ENCODE measurements at places on chromosomes 6 and 20.

GRCh38 chr6:75818098-75818855 is 69.2 kb downstream of the MYO6 start:
- no peak for DNase-seq

DNA sequence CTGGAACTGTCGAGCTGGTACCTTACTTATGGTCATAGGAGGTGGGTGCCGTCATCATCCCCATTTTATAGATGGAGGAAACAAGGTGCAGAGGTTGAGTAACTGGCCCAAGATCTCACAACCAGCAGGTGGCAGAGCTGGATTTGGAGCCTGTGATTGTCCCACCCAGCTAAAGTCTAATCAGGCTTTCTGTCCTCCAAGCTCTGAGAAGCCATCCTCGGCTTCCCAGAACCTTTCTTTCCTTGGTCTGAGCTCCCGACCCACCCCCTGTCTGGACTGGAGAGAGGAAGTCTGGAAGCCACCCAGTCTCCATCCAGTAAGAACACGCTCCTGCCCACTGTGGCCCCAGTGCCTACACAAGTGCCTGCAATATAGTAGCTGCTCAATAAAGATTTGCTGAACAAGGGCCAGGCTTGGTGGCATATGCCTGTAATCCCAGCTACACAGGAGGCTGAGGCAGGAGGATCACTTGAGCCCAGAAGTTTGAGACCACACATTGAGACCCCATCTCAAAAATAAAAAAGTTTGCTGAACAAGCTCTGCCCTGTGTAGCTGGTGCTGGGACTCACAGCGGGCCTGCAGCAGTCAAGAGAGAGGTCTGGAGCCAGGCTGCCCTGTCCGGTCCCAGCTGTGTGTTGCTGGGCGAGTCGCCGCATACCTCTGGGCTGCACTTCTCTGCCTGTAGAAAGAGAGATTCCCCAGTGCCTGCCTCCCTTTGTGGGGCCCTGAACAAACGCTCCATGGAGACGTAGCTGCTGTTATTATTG is 32.5 kb upstream of the DLGAP4 start:
- DNase-seq, result no peak

GRCh38 chr6:152184917-152185574 is 377.6 kb downstream of the ESR1 start:
- no peak for DNase-seq

DNA sequence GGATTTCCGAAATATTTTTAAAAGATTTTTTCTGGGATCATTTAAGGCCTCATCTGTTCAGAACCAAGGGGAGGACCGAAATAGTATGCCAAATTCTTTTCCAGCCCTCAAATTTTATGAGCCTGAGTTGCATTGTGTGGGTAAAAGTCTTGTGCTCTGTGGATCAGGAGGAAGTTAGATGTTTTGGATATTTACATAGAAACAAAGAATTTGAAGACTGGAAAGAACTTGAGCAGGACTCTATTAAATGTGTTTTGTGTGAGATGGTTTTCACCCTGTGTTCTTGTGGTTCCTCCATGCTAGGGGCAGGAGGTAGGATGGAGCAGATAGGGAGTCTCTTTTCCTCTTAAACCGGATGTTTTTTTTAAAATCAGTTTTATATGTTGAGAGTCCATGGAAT is 329.1 kb downstream of the LAMA2 start:
- no peak for DNase-seq

DNA sequence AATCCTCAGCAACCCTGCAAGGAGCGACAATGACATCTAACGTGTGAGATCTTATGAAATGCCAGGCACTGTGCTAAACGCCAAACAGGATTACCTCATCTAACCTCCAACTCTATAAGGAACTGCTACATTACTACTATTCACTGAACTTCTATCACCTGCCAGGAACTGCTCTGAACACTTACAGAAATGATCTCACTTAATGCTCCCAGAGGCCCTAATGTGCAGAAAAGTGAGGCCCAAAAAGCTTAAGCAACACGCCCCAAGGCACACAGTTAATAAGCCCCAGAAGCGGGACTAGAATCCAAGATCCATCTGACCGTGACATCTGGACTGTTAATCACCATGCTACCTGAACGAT is 28.5 kb downstream of the TRAM2 start:
- DNase-seq, result no peak

- DNase-seq, result no peak
Measured at GRCh38 chr20:42125426-42125825, 507.2 kb upstream of the CHD6 start.

- peak; percentile 38 for DNase-seq
Measured at GRCh38 chr20:64045346-64046011, 4.0 kb downstream of the SOX18 start.

DNA sequence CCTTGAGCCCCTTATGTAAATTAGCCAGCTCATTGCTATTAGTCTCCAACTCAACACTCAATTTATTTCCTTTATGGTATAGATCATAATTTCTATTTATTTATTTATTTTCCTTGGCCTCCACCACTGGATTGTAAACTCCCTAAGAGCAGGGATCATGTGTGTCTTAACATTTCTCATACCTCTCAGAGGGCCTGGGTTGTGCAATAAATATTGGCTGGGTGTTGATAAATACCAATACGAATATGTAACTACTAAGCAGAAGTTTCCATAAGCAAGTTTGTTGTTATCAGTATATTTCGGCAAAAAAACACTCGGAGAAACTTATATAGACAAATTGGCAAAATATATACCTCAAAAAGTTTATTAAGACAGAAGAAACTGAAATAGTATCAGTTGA is 257.4 kb downstream of the ADGRB3 start:
- no peak for DNase-seq

GRCh38 chr20:51404297-51405060 is 138.0 kb downstream of the NFATC2 start:
- DNase-seq, result peak; percentile 13

- DNase-seq, result no peak
Measured at GRCh38 chr6:25446830-25447569, 167.8 kb downstream of the CARMIL1 start.

DNA sequence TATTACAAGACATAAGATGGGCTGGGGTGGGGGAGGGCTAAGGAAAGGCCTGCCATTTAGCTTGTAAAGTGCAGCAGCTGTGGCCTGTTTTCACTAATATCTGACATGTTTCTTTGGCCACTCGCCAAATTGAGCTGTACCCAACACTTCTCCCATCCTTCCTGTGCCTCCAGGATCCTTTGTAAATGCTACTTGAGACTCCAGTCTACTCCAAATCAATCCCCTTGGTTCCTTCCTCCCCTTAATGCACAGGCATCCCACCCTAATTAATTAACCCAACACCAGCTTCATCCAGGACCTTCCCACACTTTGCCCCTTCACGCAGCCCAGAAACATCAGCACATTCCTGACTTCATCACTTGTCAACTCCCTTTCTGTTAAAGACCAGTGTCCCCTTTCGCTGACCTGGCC is 55.0 kb upstream of the TCF21 start:
- DNase-seq, result no peak

DNA sequence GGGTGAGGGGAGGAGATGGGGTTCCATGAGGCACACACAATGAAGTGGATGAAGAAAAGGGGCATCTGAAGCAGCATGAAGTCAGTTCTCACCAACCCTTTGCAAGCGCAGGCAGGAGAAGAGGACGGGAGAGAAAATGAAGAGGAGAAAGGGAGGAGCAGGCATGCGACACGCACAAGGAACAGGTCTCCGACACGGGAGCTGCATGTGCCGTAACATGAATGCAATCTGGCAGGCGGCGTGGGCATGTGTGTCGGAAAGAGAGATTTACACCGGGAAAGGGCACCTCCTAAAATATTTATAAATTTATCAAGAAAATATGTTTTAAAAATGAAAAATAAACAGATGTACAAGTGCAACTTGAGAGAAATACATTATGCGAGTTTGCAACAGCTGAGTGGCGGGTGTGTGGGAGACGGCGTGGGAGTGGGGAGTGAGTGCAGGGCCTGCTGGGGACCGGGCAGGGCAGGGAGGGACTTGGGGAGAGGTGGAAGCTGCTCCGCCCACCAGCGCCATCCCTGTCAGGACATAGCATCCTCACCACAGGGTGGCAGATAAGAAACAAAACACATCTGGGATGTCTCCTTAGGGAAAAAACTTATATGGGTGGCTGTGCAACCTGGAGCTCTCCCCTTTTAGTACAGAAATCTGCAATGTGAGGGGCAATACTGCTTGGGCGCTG is 40.6 kb downstream of the GJA10 start:
- DNase-seq, result no peak

DNA sequence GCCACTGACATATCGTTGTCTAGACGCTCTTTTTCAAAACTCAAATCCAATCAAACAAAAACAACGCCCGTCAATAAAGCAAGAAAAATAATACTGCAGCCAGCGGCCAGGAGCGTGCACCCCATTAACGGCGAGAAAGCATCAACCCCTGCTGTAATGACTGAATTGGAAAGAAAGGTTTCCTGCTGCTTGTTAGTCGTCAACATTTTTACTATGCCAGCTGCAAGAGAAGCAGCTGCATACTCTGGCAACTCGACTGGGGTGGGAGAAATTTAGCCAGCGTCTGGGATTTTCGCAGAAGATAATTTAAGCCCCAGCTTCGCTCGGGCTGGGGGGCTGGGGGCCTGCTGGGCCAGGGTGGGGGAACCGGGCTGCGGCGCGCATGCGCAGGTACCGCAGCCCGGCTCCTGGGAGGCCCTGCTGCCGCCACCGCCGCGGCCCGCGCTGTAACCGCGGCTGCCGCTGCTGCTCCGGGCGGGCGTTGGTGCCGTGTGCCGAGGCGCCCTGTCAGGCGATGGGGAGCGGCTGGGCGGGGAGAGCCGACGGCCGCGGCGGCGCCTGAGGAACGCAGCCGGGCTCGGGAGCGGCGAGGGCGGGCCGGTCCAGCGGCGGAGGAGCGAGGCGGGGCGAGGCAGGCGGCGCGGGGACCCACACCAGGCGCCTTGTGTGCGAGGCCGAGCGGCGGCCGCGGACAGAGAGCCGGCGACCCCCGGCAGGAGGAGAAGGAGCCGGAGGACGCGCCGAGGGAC is 732 bp upstream of the STXBP5 start:
- DNase-seq, result peak; percentile 86

DNA sequence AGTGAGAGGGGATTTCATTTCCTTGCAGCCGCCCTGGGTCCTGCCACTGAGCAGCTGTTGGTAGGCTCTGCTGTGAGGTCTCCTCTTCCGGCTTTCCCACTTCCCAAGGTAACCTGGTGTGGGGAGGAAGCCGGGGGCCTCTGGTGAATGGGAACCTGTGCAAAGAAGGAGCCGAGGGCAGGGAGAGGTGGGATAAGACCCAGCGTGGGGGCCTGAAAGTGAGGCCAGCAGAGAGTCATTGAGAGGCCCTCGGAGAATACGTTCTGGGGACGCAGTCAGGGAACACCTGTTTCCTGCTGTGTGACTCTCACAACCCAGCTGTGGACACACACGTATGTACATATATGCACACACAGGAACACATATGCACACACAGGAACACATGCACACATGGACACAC is 100.7 kb downstream of the CDH26 start:
- DNase-seq, result no peak

DNA sequence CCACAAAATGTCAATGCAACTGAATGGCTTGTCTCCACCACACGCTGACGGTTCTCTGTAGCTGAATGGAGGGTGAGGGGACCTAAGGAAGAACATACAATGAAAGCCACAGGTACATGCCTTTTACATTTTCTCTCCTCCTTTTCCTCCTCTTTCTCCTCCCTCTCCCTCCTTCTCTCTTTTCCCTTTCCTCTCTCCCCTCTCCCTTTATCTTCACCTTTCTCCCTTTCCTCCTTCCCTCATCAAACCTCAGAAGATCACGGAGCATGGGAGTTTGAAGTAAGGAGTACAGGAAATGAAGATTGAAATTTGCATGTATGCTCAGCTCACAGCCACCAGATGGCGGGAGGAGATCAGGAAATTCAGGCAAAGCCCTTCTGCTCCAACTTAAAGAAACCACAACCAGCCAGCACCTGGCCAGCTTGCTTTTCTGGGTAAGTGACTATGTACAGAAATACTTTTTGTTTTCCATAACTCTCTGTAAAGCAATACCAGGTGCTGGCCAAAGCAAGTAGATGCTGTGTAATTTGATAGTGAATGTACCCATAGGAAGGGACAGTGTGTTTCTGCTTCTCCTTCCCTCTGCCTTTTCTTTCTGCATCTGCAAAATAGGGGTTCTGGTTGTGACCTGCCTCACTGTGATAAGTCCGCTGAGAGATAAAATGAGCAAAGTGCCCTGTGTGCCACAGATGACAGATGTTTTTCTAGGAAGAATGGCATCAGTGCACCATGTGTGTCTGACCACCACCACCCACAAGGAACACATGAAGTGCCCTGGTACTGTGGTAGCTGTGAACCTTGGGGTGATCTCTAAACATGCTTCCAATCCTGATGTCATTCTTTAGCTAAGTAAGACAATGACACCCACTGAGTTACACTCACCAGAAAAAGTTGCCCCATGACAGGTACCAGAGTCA is 18.6 kb upstream of the FOXO3 start:
- peak; percentile 81 for DNase-seq

DNA sequence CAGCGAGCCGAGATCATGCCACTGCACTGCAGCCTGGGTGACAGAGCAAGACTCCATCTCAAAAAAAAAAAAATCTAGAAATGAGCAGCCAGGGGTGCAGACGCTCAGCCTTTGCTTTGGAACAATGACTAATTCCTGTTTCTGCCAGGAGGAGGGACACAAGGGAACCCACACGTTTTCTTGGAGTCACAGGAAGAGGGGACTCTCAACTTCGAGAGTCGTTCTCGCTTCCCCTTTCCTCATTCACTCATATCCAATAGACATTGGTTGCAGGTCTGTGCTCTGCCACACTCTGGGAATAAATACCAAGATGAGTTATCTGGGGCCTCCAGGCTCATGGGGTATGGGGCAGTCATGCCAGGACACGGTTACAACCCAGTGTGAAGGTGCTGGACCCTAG is 91.5 kb upstream of the RREB1 start:
- no peak for DNase-seq

DNA sequence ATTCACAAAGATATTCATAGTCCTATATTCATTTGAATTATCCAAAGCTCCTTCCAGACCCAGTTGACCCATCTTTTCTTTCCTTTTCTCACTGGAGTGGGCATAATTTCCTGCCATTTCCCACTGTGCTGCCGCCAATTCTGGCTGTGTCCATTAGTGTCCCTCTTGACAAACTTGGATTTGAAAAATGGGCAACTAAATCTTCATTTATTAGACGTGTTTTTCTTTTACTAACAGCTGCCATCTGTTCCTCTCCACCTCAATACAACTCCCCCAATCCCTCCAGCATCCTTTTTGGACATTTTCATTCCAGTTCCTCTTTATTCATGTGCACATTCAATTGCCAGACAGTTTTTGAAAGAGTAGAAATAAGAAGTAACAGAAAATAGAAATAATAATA is 90.5 kb downstream of the PCSK2 start:
- DNase-seq, result no peak

GRCh38 chr20:4470375-4470774 is 251.3 kb upstream of the PRND start:
- no peak for DNase-seq

DNA sequence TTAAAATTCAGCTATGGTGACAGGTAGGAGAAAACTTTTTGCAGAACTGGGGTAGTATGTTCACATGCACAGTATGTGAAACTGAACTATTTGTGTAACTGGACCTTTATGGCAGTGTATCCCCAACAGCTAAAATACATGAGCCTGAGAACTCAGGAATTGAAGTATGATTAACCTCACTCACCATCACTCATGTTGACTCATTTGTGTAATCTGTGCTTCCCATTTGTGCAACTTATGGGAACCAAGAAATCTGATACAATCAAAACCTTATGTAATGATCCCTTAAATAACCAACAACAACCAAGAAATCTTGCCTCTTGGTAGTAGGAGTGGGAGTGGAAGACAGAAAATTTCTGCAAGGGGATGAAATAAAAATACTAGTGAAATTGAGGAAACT is 674.9 kb downstream of the HDGFL1 start:
- DNase-seq, result no peak

All from left hindlimb (tissue), 1 donor.